ENCODE measurements at places on chromosomes 16 and 17.
A peak's percentile ranks its signal among the peaks of the same experiment; 100 is the strongest.

- DNase-seq = no peak
Measured at GRCh38 chr16:4692460-4693295, 684 bp upstream of the NUDT16L1 start.

DNA sequence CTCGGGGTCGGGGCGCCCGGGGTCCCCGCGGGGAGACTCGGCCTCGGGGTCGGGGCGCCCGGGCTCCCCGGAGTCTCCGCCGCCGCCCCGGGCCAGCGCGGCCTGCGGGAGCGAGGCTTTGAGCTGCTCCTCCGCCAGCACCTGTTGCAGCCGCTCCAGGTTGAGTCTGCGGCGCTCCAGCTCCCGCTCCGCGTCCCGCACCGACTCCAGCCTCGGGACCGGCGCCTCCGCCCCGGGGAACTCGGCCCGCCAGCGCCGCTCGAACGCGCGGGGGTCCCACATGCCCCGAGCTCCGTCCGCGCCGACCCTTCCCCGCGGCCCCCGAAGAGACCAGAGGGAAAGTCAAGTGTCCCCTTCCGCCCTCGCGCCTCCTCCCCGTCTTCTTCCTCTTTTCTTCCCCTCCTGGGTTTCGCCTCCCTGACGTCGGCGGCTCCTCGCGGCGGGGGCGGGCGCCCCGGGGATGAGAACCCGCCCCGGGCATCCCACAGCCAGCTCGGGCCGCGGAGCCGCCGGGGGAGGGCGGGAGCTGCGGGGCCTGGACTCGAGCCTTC, 40.8 kb upstream of the BHLHA9 start:
- peak; percentile 57 for DNase-seq

DNA sequence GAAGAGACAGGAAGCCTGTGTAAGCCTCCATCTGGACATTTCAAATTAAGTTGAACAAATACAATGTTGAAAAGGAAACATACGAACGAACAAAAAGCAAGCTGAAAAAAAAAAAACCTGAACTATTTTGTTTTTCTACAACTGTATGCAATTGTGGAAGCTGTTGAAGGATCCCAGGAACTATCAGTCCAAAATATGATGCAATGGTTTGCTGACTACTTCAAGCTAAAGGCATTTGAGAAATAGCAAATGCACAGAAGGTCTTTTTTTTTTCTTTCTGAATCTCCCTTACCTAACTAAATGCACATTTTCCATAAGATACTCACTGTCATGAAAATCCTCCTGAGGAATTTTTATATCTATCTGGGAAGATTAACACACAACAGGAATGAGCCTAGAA, 40.2 kb downstream of the MAF start:
- no peak for DNase-seq

DNA sequence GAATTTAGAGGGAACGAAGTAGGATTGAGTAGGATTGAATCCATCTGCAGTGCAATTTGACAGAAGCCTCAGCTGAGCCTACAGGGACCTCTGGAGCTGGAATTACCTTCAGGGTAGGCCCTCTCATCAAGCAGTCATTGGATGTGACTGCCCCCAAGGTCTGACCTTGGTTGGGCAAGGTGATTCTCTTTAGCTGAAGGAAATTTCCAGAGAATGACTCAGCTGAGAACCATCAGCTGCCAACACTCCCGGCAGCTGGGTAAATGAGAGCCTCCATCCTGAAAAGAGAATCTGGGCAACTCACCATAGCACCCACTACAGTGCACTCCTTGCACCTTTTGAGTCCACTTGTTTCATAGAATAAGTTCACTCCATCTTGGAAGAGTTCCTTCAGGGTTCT, 113.5 kb upstream of the MED13 start:
- DNase-seq = no peak

- DNase-seq = no peak
Measured at GRCh38 chr16:52407778-52408177, 139.2 kb downstream of the TOX3 start.

GRCh38 chr16:14366974-14367707, 262.9 kb downstream of the PARN start:
- no peak for DNase-seq

- DNase-seq = no peak
Measured at GRCh38 chr16:56370185-56370874, 55.0 kb downstream of the AMFR start.

- DNase-seq = no peak
Measured at GRCh38 chr16:10575506-10576130, 4.8 kb downstream of the EMP2 start.

- no peak for DNase-seq
Measured at GRCh38 chr16:24116989-24117388, 139.1 kb upstream of the CACNG3 start.

GRCh38 chr17:30450125-30451027, 26.8 kb upstream of the GOSR1 start:
- DNase-seq = no peak

- DNase-seq = no peak
Measured at GRCh38 chr17:8719291-8720246, 25.1 kb downstream of the CCDC42 start.

Measured in mesothelial cell of epicardium (in vitro differentiated cells).